Stimulated activated CD8-positive, alpha-beta memory T cell treated with anti-CD3 and anti-CD28 coated beads, Interleukin-2, amount 100 ng/mL, for 1 hour (primary cell): ENCODE measurements at places on chromosomes 5 and 9.

DNA sequence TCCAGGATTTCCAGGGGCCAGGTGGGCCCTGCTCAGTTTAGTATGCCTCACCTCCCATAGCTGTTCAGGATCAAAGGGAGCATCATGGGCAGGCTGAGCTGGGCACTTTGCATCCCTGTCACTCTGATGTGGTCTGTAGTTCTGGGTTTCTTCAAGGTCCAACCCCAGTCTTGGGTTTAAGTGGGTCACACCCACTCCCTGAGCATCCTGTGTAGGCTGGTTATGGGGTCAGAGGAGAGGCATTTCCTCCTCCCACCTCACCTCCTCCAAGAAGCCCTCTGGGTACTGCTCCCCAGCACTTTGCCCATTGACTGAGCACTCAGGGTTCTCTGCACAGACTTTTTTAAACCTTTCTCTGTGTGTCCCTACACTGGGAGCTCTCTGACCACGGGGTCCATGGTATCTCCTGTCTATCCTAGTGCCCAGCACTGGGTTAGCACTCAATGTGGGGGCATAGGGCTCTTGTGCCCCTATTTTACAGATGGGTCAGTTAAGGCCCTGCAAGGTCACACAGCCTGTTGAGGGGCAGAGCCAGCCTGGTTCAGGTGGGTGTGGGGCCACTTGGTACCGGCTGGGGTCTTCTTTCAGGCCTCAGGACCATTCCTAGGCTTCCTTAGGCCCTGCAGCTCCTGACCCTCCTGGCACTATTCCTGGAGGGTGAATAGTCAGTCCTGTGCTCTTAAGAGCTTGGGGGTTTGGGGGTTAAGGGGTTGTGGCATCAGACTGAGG is 19.0 kb downstream of the CXXC5 start:
- DNase-seq: no peak

DNA sequence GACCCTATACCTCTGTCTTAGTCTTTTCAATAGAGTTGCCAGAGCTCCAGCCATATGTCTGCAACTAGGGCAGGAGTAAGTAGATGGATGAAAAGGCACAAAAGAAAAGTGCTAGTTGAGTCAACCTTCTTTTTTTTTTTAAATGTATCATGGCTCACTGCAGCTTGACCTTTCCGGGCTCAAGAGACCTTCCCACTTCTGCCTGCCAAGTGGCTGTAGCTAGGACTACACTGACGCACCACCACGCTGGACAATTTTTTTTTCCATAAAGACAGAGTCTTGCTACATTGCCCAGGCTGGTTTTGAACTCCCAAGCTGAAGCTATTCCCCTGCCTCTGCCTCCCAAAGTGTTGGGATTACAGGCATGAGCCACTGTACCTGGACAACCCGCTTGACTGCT is 27.3 kb downstream of the FOXE1 start:
- DNase-seq: no peak

- DNase-seq: no peak
Observed at GRCh38 chr5:147586832-147587231, 77.0 kb upstream of the DPYSL3 start.

- no peak for DNase-seq
Observed at GRCh38 chr5:157384971-157385709, 74.9 kb upstream of the NIPAL4 start.

DNA sequence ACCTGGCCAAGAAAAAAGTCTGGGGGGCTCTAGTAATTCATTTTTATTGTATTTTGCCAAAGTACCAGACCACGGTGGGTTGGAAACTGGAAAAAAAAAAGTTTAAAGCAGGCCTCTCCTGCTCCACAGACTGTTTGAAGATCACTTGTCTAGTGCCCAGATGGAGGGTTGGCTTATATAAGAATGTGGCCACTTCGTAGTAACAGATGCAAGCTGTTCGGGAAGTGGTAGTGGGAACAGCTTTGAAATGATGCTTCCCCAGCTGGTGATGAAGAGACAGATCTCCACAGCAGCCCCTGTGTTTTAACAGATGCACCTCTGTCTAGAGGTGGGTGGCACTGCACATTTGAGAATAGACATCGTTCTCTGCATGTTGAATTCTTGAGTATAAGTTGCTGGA is 54.3 kb upstream of the DMRT3 start:
- DNase-seq: no peak

- no peak for DNase-seq
Observed at GRCh38 chr9:5949103-5949699, 58.5 kb downstream of the MLANA start.

GRCh38 chr9:78598120-78598519 is 301.2 kb downstream of the PSAT1 start:
- no peak for DNase-seq

- DNase-seq: no peak
Observed at GRCh38 chr9:131610231-131610761, 65.0 kb downstream of the PRRT1B start.

- peak; percentile 43 for DNase-seq
Observed at GRCh38 chr9:134455934-134456755, 129.9 kb downstream of the RXRA start.

DNA sequence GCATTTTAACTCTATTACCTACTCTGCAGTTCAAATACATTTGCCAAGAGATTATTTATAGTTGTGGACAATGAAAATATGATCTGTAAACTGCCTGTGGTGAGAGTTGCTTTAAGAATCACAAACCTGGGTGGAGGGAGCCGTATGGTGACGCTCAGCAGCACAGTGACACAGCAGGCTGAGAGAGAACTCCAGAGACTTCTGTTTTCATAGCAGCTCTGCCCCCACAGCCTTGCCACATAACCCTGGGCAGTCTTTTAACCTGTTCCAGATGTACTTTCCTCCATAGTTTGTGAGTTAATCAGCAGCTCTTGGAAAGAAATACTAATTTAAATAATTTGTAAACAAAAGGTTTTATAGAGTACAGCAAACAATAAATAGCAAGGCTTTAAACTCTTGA is 450.5 kb downstream of the ELAVL2 start:
- no peak for DNase-seq

DNA sequence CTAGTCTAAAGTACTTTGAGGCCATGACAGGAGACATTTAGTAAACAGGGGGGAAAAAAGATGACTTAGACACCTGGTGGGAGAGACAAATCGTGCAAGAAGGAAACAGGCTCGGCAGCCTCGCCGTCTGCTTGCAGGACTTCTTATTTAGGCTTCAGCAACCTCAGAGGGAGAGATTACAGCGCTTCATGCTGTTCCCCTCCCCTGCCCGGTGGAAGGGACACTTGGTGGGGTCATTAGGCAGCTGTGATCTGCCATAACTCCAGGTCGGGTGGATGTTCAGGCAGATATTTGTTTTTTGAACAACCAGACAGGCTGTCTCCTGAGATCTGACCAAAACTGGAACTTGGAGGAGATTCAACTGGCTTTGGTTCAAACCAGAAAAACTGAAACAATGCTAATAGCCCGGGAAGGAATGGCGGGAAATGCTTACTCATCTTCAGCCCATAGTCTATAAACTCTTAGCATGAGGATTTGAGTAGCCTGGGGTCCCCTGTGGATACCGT is 38.1 kb upstream of the CD180 start:
- no peak for DNase-seq
